ENCODE measurements at places on chromosomes 2 and 18.

GRCh38 chr2:181258720-181259119 lies 198.5 kb upstream of the ITGA4 start:
- DNase-seq: no peak

DNA sequence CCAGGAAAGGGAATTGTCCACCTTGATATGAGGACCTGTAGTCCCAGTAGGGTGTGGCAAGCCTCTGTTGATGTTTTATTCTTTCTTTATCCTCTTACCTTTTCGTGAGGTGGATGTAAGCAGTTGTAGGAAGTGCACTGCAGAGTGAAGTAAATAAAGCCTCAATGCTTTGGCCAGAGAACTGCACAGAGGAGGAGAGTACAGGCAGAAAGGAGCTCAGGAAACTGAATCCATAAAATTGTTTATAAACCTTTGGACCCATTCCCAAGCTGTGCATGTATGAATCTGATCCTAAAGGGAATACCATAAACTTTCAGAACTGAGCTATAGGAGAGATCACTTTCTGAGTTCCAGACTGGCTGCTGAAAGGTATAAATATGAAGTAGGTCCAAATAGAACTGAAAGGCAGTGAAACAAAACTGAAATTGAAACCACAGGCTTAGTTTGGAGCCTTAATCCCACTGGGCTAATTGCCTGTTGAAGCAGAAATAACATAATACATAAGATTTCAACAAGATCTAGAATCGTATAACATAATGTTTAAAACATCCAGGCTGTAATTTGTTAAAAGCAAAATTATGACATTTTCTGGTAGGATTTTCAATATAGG lies 17.9 kb upstream of the SLC9A4 start:
- no peak for DNase-seq

DNA sequence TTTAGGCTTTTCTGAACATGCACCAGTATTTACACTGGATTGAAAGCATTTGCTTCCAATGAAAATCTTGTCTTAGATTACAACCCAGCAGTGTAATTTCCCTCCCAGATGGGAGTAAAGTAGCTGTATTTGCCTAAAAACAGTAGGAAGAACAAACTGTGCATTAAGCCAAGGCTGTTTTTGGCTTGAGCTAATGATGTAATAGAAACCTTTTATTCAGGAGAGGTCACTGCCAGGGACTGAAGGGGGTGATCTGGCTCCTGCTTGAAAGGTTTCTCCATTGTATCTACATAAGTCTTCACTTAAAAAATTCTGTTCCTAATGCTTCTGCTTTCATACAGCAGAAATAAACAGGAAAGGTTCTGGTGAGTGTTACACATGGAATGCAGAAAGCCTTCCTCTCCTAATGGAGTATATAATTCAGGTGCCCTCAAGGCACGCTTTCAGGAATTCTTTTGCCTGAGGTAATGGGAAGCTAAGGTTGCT lies 74.4 kb downstream of the MEIS1 start:
- no peak for DNase-seq

GRCh38 chr2:2131075-2131789 lies 199.8 kb downstream of the MYT1L start:
- no peak for DNase-seq

GRCh38 chr2:51324051-51324450 lies 292.1 kb upstream of the NRXN1 start:
- no peak for DNase-seq

- no peak for DNase-seq
Measured at GRCh38 chr18:25787276-25787675, 303.1 kb downstream of the SS18 start.
